ENCODE measurements at places on chromosomes 3 and 15.

GRCh38 chr3:107387555-107387954, 10.3 kb downstream of the CCDC54 start:
- DNase-seq: no peak

DNA sequence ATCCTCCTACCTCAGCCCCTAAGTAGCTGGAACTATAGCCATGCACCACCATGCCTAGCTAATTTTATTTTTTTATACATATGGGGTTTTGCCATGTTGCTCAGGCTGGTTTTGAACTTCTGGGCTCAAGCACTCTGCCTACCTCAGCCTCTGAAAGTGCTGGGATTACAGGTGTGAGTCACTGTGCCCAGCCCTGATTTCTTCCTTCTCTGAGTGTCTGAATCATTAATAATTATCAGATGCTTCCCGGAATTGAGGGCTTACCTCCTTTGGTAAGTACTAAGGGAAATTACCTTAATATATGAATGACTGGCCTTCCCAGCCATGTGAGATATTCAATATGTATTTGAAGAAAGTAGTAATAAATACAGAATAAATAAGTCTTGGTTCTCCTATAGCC, 7.2 kb downstream of the CLPX start:
- DNase-seq: no peak

DNA sequence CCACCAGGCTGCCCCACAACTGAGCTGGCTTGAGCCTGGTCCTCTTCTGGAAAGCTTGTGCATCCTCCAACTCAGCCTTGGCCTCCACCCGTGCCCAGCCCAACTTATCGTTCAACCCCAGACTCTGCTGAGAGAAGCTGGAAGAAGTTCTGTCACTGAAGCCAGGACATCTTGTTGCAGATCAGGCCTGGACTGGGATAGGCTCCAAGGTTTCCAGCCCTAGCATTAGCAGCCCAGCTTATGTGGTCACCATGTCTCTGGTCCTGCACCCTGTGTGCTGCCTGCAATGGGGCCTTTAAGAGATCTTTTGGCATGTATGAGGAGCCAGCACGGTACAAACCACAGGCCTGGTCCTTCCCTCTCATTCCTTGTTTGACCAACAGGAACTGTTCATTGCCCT, 15.2 kb upstream of the CAMP start:
- DNase-seq: no peak

DNA sequence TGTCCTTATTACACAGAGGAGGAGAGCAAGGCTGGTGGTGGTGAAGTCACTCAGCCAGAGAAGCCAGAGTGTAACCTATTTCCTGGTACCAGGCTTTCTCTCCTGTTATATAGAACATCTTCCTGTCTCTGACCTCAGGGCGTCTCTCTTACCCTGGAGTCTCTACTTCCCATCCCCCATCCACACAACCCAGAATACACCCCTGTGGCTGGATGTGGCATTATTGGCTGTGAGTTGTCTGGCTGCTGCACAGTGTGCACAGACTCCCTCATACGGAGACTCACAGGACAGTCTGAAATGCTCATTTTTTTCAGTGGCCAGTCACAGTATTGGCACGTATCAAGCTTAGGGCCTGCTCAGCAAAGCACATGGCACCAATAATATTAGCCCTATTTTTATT, 8.6 kb downstream of the PODXL2 start:
- no peak for DNase-seq

- DNase-seq: no peak
Measured at GRCh38 chr3:53726643-53727042, 119.6 kb downstream of the CHDH start.

- no peak for DNase-seq
Measured at GRCh38 chr3:28682121-28682520, 333.5 kb upstream of the AZI2 start.

DNA sequence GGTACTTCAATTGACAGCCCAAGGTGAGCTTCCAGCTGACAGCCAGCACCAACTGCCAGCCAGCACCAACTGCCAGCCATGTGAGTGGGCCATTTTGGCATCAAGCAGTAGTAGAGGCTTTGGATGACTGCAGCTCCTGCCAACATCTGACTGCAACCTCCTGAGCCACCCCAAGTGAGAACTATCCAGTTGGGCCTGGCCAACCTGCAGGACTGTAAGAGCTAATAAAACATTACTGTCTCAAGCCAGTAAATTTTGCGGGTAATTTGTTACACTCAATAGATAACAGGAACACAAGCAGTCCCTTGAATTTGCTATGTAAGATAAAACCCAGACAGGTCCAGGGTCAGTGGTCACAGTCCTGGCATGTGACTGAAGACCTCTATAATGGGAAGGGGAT, 29.7 kb downstream of the EPHB1 start:
- DNase-seq: no peak

DNA sequence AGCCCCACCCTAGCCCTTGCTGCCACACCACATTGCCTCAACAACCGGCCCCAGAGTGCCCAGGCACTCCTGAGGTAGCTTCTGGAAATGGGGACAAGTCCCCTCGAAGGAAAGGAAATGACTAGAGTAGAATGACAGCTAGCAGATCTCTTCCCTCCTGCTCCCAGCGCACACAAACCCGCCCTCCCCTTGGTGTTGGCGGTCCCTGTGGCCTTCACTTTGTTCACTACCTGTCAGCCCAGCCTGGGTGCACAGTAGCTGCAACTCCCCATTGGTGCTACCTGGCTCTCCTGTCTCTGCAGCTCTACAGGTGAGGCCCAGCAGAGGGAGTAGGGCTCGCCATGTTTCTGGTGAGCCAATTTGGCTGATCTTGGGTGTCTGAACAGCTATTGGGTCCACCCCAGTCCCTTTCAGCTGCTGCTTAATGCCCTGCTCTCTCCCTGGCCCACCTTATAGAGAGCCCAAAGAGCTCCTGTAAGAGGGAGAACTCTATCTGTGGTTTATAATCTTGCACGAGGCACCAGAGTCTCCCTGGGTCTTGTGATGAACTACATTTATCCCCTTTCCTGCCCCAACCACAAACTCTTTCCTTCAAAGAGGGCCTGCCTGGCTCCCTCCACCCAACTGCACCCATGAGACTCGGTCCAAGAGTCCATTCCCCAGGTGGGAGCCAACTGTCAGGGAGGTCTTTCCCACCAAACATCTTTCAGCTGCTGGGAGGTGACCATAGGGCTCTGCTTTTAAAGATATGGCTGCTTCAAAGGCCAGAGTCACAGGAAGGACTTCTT, 39.1 kb downstream of the MESD start:
- no peak for DNase-seq

All from AG09319 (cell line).